ENCODE measurements at places on chromosomes 16 and 17. TPM values are rescaled to one million over a fixed set of nuclear protein-coding genes. Genes with fewer than 3 reads are reported as not detected.

Gene ZCCHC14
- polyA plus RNA-seq, result 33.8 TPM

Gene PRDM7
- polyA plus RNA-seq, result 0.53 TPM

Gene CDH16
- polyA plus RNA-seq, result 241 TPM

DNA sequence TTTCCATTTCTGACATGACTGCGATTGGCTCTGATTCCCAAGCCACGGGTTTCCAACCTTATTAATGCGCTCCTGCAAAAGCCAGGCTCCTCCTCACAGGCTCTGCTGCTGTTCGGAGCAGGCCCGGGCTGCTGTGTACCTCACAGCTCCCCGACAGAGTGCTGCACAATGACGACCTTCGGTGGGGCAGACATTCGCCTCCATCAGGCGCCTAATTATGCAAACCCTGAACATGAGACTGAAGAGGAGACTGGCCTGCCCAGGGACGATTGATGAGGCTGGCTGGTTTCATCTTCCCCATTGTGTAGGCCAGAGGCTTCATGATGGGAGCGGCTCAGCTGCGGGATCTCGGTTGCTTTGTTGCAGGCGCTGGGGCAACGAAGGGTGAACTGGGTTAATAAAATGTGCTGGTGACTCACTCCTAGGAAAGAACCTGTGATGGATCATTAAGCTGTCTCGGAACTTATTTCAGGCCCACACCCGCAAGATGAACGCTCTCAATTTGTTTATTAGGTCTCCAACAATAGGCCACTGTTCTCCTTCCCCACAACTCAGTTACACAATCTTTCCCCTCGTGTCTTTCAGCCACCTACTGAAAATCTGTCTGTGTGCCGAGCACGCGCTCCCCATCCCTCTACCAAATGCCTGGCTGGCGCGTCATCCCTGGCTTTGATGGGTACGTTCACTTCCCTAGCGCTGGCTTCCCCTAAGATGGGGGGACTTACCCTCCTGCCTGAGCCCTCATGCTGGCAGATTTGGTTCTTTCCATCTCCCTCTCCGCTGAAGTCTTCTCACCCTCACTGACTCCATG is 27.2 kb upstream of the TOB1 start:
- no peak for DNase-seq

DNA sequence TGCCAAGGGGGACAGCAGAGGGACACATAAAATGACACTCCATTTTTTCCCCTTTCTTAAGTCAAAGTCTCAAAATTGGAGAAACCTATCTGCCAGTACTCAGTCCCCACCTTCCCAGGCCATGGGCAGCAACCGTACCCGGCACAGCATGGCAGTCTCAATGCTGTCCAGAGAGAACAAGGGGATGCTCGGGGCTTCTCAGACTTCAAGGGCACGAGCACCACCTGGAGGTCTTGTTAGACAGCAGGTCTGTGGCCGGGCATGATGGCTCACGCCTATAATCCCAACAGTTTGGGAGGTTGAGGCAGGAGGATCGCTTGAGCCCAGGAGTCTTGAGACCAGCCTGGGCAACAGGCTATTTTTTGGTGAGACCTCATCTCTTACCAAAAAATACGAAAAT is 3.2 kb downstream of the DNAH17 start:
- no peak for DNase-seq

- peak; percentile 35 for DNase-seq
Measured at GRCh38 chr17:11996722-11997146, 541 bp downstream of the ZNF18 start.

Data from renal cortex interstitium (tissue), 15 donors.